ENCODE measurements at places on chromosomes 2 and 18.

DNA sequence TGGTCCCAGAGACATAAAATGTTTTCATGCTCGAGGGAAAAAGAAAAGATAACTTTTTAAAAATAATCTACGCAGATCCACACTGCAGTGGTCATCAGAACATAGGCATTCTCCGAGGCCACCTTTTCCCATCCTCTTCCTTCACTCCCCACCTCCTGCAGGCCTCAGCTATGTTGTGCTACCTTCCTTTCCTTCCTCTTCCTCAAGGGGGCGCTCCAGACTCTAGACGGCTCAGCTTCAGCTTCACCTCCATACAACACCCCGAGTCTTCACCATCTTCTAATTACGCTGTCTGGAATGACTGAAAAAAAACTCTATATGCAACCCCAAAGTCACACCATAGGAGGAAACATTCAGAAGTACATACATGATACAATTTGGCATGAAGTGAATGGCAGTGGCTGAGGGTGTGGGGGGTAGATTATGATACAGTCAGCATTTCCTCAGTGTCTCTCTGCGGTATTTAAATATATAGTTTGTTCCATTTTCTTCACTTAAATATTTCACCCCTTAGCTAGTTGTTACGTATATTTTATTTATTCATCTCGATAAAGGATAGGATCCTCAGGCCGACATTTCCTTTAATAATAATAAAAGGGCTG is 583.6 kb downstream of the IRS1 start:
- peak; percentile 90 for DNase-seq
- no peaks in the 10 kb centered on the region for H3K27me3 ChIP-seq
- H3K27ac ChIP-seq = no peak overlapping the region
- H3K4me1 ChIP-seq = no peaks in the 10 kb centered on the region
- no peak overlapping the region for H3K4me3 ChIP-seq
- no peaks in the 10 kb centered on the region for H3K36me3 ChIP-seq

DNA sequence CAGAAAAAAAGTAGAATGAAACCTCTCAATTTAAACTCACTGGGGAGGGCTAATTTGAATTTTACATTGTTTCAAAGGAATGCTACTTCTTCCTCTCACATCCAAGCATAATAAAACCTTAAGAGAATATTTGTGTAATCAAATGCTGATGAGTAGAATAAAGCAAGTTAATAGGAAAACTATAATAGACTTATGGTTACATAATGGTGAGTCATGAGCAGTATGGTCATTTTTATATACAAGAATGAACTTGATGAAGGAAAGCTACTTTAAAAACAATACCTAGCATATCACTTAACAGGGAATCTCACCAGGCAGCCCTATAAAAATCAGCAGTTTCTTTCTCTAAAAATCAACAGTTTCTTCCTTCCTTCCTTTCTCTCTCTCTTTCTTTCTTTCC is 80.3 kb downstream of the VSNL1 start:
- H3K4me3 ChIP-seq = no peak overlapping the region
- H3K27me3 ChIP-seq = no peaks in the 10 kb centered on the region
- H3K27ac ChIP-seq = no peak overlapping the region
- H3K4me1 ChIP-seq = no peaks in the 10 kb centered on the region
- no peaks in the 10 kb centered on the region for H3K36me3 ChIP-seq

DNA sequence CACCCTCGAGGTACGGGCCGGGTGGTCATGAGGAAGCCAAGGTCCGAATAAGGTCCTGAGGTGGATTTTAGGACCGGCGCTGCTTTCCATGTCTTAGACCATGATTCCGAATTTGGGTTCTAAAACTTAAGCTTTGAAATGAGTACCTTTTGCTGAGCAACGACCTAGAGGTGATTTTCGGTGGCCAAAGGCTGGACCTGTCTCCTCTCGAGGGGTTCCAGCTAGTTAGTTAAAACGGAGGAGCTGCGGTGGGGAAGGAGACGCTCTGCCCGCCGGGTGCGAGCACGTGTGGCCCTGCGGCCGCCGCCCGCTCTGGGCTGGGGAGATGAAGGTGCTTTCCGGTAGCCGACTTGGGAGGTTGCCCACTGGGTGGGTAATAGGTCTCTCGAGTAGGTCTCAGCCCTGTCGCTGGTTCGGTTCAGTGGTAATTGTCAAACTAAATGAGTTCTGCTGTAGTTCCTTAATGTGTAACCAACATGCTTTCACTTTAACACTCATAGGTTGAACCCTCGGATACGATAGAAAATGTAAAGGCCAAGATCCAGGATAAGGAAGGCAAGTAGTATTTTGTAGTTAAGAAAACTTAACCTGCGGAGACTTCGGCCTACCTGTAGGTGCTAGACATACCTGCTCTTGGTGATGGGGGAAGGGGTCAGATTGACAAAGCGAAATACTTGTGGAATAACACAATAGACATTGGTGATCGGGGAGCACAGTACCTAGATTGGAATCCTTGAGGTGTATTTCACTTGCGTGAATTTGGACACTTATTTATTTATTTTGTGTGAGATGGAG is 572 bp downstream of the RPS27A start:
- peaks cover 36% of the 10 kb centered on the region for H3K36me3 ChIP-seq
- H3K4me1 ChIP-seq = peaks cover 3% of the 10 kb centered on the region
- H3K27me3 ChIP-seq = no peaks in the 10 kb centered on the region
- H3K27ac ChIP-seq = peak overlapping the region; percentile 97
- peak overlapping the region; percentile 94 for H3K4me3 ChIP-seq

DNA sequence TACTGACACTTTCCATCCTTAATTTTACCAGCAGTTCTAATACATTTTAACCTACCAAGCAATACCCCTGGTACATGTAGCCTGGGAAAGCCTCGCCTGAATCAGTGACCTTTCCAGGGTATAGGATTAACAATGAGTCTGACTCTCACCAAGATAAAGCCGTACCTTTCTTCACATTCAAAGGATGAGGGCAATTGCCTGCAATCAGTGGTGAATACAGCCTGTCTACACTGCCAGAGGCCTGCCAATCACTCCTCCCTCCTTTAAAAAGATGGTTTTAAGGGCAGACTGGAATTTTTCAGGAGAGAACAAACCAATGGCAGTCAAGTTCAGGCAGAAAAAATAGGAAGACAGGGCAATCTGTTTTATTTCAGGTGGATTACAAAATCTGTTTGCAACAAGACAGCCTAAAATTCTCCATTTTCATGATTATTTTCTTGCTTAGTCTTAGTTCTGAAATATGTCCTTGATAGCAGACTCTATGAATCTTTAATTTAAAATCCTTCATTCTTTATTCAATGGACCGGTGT is 4.8 kb downstream of the EPHA4 start:
- no peak overlapping the region for H3K27ac ChIP-seq
- no peak overlapping the region for H3K4me3 ChIP-seq
- peaks cover 15% of the 10 kb centered on the region for H3K27me3 ChIP-seq
- H3K36me3 ChIP-seq = no peaks in the 10 kb centered on the region

GRCh38 chr2:60589104-60589503 is 35.6 kb upstream of the BCL11A start:
- H3K4me3 ChIP-seq = no peak overlapping the region
- no peak overlapping the region for H3K27ac ChIP-seq
- no peaks in the 10 kb centered on the region for H3K4me1 ChIP-seq

DNA sequence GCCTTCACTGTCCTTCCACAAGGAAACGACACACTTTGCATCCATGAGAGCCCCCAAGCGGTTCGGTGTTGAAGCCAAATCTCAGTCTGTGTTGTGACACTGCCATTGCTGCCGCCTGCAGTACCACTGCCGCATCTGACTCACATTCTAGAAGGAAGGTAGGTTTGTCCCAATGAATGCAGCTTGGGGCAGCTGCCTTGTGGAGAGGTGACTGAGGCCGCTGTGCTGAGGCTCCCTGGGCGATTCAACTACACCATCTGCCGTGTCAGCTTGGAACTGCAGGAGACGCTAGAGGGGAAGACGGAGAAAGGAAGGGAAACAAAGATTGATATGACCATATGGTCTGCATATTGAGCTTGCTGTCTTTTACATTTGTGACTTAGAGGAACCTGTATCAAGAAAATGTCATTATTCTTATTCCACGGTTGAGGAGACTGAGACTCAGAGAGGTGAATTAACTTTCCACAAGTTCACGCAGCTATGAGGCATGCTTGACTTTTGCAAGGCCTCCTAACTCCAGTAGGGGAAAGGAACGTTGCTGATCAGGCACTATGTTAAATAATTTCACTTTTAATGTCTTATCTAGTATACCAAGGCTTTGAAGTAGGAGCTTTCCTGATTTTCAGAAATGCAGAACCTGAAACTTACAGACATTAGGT is 43.5 kb upstream of the LMAN1 start:
- H3K4me3 ChIP-seq = no peak overlapping the region
- no peaks in the 10 kb centered on the region for H3K36me3 ChIP-seq
- DNase-seq = peak; percentile 88
- H3K4me1 ChIP-seq = no peaks in the 10 kb centered on the region
- H3K27me3 ChIP-seq = no peaks in the 10 kb centered on the region

- no peaks in the 10 kb centered on the region for H3K36me3 ChIP-seq
- H3K27ac ChIP-seq = no peak overlapping the region
- no peak for DNase-seq
- H3K4me1 ChIP-seq = no peaks in the 10 kb centered on the region
- H3K4me3 ChIP-seq = no peak overlapping the region
Measured at GRCh38 chr18:55657572-55658331, 69.8 kb upstream of the TCF4 start.

DNA sequence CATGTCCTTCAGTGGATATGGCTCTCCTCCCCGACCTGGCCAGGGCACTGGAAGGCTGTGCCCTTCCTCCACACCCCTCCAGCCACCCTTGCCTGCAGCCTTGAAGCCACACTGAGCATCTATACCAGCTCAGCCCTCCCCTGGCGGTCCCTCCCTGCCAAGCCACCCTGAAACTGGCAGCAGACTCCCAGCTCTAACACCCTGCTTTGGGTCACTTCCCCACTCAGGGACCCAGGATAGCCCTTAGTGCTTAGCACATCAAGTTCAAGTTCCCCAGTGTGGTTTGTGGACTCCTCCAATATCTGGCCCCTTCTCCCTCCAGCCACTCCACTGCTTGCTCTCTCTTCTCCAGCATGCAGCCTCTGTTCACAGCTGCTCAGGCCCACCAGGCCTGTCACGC is 89.4 kb downstream of the TNS1 start:
- H3K27me3 ChIP-seq = no peaks in the 10 kb centered on the region
- no peak overlapping the region for H3K4me3 ChIP-seq
- no peak for DNase-seq
- H3K27ac ChIP-seq = no peak overlapping the region
- H3K36me3 ChIP-seq = no peaks in the 10 kb centered on the region

DNA sequence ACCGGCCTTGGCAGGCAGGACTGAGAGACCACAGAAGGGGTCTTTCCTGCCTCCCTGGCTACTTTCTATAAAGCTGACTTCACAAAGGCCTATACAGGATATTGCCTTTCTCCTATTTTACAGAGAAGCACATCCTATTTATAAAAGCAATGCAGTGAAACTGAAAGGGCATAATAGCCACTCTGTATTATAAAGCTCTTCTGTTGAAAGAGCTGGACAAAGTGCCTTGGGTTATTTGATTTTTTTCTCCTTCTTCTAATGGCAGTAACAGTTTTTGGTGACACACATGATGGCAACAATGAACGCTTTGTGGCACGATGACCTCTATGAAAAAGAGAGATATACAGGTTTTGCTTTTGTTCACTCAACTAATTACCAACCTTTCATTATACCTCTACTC is 281.1 kb downstream of the ZNF516 start:
- H3K27me3 ChIP-seq = no peaks in the 10 kb centered on the region
- H3K36me3 ChIP-seq = no peaks in the 10 kb centered on the region
- H3K27ac ChIP-seq = no peak overlapping the region
- DNase-seq = no peak
- no peak overlapping the region for H3K4me3 ChIP-seq
- no peaks in the 10 kb centered on the region for H3K4me1 ChIP-seq

- no peak overlapping the region for H3K27ac ChIP-seq
- no peaks in the 10 kb centered on the region for H3K36me3 ChIP-seq
- no peak for DNase-seq
- H3K4me1 ChIP-seq = peaks cover 2% of the 10 kb centered on the region
- H3K27me3 ChIP-seq = no peaks in the 10 kb centered on the region
Measured at GRCh38 chr18:75273817-75274216, 63.2 kb downstream of the TSHZ1 start.

- peaks cover 5% of the 10 kb centered on the region for H3K4me1 ChIP-seq
- no peaks in the 10 kb centered on the region for H3K36me3 ChIP-seq
- no peak for DNase-seq
- no peak overlapping the region for H3K4me3 ChIP-seq
- H3K27ac ChIP-seq = no peak overlapping the region
Measured at GRCh38 chr18:21265971-21266673, 24.1 kb downstream of the GREB1L start.

DNA sequence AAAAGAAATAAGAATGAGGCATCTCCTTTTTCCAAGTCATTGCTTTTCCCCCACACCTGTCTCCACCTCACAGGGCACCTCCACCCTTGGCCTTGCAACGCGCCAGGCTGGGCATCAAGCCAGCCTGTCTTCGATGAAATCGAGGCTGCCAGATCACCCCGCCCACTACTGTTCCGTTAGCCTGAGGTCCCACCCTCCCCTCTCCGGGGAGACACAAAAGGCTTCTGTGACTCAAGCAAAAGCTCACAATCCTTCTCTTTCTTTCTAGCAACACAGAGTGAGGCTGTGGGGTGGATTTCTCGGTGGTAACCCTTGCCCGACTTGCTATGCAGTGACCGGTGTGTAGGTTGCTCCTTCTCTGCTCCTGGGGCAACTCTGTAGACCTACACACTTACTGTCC is 9.9 kb downstream of the TNP1 start:
- no peaks in the 10 kb centered on the region for H3K36me3 ChIP-seq
- DNase-seq = no peak
- no peaks in the 10 kb centered on the region for H3K27me3 ChIP-seq
- H3K4me1 ChIP-seq = no peaks in the 10 kb centered on the region
- H3K4me3 ChIP-seq = no peak overlapping the region

DNA sequence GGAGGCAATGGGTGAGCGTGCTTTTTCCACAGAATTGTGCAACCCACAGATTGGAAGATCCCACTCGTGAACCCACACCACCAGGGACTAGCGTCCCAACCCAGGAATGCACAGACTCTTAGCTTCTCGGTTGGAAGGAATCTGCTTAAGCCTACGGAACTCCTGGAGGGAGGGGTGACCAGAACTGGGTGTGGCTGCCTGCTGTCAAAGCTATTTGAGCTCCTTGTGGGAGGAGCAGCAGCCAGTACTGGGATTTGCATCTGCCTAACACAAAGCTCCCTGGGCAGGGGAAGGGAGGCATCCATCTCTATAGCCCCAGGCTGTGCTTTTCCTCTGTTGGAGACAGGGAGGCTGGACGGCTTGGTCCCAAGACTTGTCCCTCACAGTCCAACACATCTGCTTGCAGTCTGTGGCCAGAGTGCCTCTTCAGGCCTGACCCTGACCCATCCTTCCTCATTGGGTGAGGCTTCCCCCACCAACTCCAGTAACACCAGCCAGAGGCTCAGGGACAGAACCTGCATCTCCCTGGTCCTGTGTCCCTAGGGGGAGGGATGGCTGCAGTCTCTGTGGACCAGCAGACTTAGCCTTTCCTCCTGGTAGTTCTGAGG is 27.9 kb downstream of the HNMT start:
- H3K27me3 ChIP-seq = no peaks in the 10 kb centered on the region
- DNase-seq = peak; percentile 5
- no peak overlapping the region for H3K4me3 ChIP-seq
- no peaks in the 10 kb centered on the region for H3K4me1 ChIP-seq

DNA sequence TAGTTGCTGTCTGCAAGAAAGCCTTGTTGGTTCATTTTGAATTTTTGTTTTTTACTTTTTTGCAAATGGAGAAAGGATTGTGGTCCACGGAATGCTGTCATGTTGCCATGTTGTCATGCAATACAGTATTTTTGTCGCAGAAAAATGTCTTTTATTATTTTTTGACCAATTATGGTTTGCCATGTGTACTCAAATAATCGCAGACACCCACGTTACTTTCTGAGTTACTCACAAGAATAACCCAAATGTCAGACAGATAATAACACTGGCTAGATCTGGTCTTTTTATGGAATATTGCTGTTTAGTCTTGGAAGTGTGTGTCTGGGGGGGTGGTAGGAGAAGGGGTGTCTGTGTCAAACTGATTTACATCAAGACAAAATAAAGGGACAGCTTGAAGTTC is 188.9 kb downstream of the LTBP1 start:
- H3K4me3 ChIP-seq = no peak overlapping the region
- no peaks in the 10 kb centered on the region for H3K36me3 ChIP-seq

Measured in H1 (cell line).